ENCODE measurements at places on chromosomes 6 and 20.

DNA sequence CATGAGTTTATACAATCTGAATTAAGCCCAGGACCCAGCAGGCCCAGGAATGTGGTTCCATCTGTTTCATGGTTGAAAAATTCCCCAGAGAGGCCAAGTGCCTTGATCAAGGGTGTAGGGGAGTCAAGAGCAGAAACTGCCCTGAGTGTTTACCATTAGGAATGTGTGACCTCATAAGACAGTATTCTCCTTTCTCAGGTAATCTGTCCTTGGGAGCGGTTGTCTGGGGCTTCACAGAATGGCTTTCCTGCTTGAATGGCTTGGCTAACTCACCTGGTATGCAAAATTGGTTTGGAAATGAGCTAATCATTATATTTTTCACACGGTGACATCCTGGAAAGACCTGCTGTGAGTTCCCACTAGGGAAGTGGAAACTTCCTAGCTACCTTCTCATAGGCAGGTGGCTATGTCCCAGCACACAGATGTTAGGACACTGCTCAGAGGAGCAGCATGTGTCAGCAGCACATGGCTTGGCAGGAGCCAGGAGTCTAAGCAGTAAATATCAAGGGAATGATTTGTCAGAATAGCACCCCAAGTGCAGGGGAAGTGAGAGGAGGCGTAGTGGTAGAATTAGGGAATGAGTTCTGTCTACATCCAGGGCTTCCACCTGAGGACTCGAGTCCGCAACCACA lies 17.7 kb downstream of the CLIC5 start:
- no peak for DNase-seq

- no peak for DNase-seq
Measured at GRCh38 chr6:47865206-47865605, 83.4 kb downstream of the OPN5 start.

GRCh38 chr6:108133594-108134179 lies 32.1 kb upstream of the NR2E1 start:
- DNase-seq = peak; percentile 29

DNA sequence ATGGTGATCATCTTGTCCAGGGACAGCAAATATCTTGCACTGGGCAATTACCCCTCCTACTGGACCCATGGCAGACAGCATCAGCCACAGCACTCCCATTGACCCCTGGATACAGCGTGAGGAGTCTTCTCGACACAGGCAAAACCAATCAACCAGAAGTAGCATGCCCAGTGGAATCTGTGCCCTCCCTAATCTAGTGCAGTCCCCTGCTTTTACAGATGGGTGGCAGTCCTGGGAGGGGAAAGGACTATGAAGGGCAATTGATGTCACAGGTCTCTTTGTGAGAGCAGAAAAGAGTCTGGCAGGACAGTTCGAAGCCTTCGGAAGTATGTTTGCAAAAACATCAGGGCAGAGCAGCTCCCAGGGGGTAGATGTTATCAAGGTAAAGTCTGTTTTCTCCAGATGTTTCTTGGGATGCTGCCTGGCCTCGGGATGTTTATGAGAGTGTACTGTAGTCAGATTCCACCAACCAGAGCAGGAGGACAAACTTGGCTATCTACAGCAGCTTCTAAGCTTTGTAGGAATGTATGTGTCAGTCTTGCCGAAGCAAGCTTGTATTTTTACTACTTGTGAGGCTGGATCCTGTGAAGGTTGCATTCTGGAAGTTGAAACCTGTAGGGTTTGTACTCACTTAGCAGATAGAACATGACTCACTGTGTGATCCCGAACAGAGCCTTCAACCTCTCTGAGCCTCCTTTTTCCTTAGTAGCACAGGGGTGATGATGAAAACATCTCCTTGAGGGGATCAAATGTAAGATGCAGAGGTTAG lies 63.0 kb upstream of the MYL9 start:
- no peak for DNase-seq

GRCh38 chr6:156767603-156768467 lies 9.3 kb upstream of the ARID1B start:
- no peak for DNase-seq

- no peak for DNase-seq
Measured at GRCh38 chr20:38844963-38845362, 39.5 kb downstream of the PPP1R16B start.

DNA sequence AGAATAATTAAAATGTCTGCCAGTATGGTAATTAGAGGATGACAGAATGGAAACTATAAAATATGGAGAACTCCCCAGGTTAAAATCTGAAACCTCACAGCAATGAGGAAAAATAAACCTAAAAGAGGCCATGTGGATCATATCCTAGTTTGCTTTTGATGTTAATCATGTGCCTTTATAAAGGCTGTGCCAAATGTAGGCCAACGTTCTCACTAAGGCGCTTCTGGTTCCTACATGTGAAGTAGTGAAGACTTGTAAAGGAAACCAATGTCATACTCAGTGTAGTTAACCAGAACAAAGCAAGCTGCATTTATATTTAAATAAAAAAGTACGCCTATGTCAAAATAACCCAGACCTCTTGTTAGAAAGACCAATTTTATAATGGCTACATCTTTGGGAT lies 113.7 kb upstream of the FAM184A start:
- DNase-seq = no peak

DNA sequence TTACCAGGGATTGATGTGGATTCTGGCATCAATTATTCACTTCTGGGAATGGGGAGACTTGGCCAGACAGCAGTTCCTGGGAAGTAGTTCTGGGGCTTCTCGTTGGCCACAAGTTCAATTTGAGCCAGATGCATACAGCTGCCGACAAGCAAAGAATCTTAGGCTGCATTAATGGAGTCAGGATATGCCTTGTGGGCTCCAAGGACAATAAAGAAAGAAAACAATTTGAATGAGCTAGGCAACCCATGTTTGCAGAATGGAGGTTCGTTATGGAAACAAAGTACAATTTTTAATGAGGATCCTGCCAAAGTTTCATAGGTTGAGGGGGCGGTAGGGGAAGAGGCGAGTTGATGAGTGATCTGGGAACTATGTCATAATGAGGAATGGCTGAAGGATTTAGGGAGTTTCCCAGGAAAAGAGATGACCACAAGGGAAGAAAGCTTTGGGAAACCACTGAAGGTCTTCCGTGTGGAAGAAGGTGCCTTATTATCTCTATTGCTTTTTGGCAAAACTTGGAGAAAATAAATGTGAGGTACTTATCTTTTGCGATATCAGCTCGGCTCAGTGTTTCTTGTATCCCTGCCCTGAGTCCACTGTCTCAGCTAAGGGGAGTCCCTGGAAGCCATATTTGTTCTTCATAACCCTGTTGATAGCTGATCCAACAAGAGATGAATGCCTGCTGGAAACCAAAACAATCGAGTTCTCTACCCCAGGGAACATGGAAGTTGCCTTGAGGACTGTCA lies 181.0 kb upstream of the ZNF217 start:
- no peak for DNase-seq

DNA sequence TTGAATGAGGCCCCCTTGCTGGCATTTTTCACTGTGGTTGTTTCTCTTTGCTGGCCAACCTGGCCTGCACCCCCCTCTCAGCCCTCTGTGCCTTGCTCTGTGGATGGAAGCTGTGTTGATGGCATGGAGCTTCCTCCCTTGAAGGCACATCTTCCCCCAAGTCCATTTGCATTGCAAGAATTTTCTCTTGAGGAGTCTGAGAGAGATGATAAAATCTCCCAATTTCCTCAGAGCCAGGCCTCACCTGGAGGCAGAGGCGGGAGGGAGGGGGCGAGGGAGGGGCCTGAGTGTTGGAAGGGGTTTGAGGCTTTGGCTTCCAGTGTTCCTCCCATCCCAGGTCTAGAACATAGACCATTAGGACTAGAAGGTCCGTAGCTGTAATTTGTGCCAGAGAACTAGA lies 175.1 kb downstream of the SCP2D1 start:
- DNase-seq = no peak

DNA sequence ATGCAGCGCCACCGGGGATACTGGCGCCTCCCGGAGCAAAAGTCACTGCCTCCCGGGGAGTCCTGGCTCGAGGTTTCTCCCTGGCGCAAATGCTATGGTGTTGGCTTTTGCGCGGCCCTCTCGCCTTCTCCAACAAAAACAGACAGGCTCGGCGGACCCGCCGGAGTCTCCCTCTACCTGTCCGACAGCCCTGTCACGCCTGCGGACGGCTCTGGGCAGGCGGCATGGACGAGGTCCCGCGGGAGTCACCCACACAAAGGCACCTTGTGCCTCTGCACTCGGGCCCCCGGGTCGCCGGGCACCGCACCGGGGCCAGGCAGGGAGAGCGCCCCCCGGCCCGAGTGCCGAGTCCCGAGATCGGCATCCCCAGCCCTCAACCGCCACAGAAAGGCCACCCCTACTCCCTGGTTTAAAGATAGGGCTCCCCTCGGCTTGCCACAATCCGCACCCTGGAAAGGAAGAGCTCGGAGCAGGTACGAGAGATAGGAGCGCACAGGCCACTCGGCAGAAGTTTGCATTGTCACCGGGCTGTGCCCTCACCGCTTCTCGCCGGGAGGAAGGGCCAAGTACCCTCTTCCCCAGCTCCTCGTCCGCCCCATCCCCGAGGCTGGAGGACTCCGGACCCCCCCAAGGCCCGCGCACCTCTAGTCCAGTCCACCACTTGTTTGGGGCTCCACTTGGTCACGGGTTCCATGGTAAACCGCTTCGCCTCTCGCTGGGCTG lies 903 bp downstream of the CNKSR3 start:
- peak; percentile 37 for DNase-seq

GRCh38 chr6:21668795-21669194 lies 75.2 kb downstream of the SOX4 start:
- no peak for DNase-seq

DNA sequence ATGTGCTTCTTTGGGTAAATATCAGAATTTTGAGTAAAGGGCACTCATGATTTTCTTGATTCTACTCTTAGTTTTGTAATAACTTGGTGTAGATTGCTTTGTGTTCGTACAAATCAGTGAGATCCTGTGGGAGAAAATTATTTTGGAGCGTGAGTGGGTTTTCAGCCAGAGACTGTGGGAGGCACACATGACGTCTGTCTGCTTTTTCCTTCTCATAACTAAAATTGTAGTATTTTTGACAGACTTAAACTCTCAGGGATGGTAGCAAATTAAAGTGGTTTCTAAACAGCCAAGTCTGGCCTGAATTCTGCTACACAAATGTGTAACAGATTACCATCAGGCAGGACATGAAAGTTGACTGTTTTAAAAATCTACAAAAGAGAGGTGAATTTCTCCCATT lies 222.6 kb downstream of the OTOR start:
- no peak for DNase-seq

- no peak for DNase-seq
Measured at GRCh38 chr20:44603327-44603726, 20.9 kb downstream of the PKIG start.

DNA sequence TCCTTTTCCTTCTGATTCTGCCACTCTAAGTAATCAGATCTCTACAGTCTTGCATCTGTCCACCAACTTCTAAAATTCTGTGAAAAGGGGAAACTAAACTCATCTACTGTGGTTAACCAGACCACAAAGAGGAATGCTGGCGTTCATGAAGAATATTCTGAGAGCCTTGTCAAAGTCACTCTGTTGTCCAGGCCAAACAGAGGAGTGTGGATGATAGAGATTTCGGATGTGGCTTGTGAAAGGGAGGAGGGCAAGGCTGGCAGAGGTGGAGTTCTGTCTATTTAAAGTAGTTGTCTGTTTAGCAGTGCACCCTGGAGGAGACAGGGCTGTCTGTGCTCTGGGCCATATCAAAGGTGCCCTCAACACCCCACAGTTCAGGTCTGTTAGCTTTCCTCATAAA lies 33.9 kb downstream of the CCN2 start:
- no peak for DNase-seq

DNA sequence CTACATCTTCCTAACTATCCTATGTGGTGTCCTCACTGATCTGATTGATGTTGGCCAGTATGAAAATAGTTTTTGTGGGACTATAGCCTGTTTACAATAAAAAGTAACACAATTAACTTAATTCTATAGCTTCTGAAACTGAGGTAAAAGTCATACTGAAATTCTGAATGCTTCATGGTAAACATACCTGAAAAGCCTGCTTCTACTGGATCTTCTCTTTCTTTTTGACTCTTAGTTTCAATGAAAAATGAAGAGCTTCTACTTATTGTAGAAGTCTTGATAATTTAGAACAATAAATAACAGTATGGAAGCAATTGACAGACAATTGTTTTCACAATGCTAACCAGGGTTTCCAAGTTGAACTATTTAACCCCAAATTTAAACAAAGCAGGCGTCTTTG lies 383.9 kb upstream of the MMS22L start:
- DNase-seq = no peak

GRCh38 chr6:14721103-14721758 lies 524.6 kb upstream of the JARID2 start:
- DNase-seq = no peak

DNA sequence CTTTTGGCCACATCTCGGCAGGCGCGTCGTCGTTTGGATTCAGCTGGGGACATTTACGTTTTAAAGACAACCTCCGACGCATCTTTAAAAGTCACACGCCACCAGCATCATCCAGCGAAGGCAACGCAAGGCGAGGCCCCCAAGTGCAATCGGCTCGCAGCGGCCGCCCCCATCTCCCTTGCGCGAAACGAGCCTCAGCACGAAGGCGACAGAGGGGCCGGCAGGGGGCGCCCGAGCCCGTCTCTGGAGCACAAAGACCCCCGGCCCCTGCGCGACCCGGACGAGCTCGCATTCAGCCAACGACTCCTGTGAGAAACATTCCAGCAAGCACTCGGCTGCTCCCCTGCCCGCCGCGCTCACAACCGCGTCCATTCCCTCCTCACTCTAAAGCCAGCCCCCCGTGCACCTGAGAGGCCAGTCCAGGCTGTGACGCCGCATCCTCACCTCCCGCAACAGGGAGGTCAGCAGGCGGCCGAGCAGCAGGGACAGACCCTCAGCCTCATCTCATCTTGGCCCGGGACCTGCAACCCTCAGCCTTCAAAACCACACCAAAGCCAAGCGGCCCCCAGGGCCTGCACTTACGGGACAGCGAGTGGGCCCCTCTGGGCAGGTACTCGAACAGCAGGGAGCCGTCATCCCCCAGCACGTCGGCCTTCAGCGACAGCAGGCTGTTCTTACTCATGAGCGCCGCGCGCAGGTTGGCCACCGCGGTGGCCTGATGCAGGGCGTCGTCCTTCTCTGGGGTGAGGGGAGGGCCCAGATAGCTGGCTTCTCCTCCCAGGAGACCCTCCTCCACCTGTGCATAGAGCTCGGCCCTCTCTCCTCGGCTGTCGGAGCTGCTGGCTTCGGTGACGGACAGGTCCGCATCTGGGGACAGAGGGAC lies 35.8 kb downstream of the SLC2A4RG start:
- peak; percentile 60 for DNase-seq

- no peak for DNase-seq
Measured at GRCh38 chr6:111175109-111175508, 87.8 kb downstream of the SLC16A10 start.

GRCh38 chr6:6243846-6244245 lies 76.6 kb downstream of the F13A1 start:
- DNase-seq = no peak
